ENCODE measurements at places on chromosomes 4 and X.
A peak's percentile ranks its signal among the peaks of the same experiment; 100 is the strongest.

DNA sequence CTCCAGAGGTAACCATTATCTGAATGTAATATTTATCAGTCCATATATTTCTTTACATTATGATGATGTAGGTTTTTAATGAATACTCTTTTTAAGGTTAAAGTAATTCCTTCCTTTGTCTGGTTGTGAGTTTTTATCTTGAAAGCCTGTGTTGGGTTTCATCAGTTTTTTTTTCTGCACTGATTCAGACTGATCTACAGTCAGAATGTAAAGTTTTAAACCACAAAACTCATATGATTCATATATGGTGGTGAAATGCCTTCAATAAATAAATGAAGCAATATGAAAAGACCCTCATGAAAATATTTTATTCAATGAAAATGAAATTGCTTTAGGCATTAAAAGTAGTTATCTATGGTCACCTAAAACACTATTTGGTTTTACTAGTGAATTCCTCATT is 47.1 kb downstream of the SORBS2 start:
- DNase-seq = peak; percentile 44

DNA sequence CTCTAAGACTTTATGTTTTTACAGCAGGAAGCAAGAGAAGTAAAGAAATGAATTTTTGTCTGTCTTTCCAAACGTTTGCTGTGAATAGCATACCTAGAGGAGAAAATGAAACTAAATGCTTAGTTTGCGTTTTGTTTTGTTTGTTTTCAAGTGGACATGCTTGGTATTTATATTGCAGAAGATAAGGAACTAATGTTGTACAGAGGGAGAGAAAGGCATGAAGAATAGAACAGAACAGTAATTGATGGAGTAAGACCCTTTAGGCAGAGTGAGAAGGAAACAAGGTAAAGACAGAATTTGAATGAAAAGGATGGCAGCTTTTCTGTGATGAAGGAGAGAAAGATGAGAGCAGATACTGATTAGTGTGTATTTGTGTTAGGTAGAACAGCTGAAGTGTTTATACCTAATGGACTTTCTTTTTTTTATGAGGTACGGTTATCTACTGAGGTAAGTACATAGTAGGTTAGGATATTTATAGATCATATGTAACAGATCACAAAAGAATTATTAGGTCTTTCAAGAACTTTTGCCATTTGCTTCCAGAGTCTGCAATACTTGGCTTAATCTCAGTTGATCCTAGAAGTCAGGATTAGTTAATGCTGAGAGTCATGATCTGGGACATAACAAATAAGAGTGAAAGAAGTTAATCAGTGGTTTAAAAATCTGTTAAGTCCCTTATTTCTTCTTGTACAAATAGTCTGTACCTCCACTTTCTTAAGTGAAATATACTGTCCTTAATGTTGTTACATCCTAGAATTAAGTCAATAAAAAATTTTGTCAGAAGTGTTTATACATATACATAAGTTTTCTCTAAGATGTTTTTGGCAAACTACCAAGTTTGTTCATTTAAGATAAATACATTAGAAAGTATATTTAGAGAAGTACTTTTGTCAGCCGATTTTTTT is 36.8 kb downstream of the FABP2 start:
- peak; percentile 4 for DNase-seq

- no peak for DNase-seq
Observed at GRCh38 chr4:184804621-184805020, 21.1 kb downstream of the ACSL1 start.

DNA sequence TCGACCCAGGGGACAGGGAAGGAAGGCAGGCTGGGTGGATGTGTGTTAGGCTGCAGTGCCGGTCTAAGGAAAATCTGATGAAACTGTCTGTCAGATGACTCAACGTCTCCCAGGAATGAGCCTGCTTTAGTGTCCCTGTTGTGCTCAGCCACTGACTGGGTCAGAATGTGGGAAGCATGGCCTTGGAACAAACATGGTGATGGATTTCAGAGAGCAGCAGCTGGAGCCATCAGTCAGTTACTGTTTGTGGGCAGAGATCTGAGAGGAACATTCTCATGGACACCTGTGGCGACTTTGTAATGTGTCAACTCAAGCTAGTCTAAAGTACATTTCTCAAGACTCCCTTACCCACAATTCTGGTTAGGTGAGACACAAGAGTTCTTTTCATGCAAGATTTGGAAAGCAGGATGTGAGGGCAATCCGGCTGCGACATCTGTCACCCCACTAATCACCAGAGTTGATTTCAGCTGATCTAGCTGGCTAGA is 63.2 kb downstream of the ANAPC10 start:
- DNase-seq = peak; percentile 83

GRCh38 chrX:43551590-43551989 is 104.5 kb upstream of the MAOA start:
- DNase-seq = no peak

GRCh38 chrX:95640226-95640625 is 1044.4 kb upstream of the DIAPH2 start:
- no peak for DNase-seq

DNA sequence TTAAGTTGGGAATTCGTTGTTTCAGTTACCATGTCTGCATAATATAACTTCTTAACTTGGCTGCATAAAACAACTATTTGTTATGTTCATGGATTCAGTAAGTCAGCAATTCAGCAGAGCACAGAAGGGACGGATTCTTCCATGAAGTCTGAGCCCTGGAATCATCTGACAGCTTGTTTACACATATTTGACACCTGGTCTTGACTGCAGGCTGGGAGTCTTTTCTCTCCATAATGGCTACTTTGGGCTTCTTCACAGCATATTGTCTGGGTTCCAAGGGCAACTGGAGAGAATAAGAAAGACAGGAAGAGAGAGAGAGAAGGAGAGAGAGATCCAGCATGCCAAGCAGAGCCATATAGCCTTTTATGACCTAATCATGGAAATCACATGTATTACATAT is 23.1 kb downstream of the CENPC start:
- DNase-seq = no peak

DNA sequence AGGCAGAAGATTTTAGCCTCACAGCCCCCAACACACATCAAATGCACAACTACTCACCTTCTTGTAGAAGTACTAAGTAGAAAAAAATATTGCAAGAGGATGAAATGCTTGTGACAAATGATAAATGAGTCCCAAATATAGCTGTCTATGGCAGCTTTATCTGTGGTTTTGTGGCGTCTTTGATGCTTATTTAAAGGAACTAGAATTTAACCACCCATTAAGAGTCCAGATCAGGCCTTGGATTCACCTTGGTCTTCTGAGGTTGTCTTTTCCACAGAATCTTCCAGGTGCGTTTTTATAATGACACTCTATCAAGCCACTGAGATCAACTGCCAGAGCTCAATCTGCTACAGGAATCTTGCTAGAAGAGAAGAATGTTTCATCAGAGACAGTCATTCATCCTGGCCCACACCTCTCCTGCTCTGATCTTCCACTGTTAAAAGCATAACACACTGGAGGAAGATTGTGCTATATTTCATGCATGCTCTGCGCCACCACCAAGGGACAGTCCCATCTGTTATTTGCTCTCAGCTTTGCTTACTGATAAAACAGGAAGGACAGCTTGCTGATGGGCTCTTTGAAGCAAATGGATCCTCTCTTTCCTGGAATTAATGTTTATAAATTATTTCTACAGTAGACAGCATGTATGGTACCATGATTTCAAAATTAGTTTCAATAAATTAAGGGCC is 144.1 kb downstream of the SLC7A11 start:
- DNase-seq = no peak

- no peak for DNase-seq
Observed at GRCh38 chrX:13085526-13085925, 41.1 kb upstream of the FAM9C start.

DNA sequence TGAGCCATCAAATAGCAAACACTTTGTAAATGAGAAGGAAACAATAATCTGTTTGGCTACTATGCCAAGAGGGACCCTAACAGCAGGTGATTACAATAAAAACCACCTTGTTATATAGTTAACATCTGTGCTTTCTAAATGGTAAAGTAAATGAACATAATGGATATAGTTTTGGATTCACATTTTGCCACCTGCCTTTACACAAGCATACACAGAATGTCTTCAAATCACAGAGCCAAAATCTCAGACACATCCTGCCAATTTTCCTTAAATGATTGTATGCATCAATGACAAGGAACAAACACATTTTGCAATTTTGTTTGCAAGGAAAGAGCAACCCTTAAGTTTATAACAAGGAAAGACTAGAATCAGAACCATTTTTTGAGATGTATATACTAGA is 334.2 kb downstream of the FSTL5 start:
- DNase-seq = no peak

DNA sequence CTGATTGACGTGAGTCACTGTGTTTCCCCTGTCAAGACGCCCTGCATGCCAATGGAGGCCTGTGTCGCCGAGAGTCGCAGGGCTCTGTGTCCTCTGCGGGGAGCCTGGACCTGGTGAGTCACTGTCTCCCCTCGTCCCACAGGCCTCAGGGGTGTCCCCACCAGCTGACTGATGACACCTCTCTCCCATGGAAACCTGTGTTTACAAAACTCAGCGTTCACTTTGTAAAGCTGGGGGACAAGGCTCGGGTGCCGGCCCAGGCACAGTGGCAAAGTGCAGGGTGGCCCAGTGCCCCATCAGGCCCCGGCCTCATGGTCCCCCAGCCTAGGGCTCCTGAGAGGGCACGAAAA is 21.2 kb upstream of the HGFAC start:
- no peak for DNase-seq

- no peak for DNase-seq
Observed at GRCh38 chrX:97787849-97788248, 904.1 kb downstream of the RPA4 start.

GRCh38 chr4:167233685-167234315 is 494 bp downstream of the SPOCK3 start:
- DNase-seq = peak; percentile 4

GRCh38 chr4:157040405-157040804 is 35.5 kb upstream of the GLRB start:
- no peak for DNase-seq

DNA sequence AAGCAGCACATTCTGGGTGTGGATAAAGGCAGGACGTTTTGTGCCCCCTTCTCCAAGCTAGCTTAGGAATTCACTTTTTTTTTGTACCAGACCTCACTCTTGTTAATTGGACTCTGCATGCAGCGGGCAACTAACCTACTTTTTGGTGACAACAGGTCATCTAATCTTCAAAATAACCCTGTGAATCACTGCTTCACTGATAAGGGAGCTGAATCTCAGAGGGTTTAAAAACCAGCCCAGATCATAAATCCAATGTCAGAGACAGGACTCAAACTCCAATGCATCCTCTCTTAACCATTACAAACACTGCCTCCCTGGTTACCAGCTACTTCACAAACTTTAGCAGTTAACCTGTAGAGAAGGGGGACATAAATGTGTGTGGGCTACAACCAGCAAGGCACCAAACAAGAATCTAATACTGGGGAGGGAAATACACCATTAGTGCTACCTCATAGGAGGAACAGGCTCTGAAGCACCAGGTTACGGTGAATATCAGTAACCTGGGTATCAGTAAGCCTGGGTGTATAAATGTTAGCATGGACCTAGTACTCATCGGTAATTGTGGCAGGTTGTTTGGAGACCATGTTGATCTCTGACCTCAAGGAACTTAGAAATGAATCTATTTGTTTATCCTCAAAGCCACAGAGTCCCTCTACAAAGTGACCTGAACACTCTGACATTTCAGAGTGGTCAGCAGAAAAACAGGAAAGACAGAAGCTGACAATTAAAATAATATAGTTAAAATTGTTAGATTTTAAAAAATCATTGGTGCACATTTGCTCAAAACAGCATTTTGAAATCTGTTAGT is 2.6 kb downstream of the TIFA start:
- no peak for DNase-seq

DNA sequence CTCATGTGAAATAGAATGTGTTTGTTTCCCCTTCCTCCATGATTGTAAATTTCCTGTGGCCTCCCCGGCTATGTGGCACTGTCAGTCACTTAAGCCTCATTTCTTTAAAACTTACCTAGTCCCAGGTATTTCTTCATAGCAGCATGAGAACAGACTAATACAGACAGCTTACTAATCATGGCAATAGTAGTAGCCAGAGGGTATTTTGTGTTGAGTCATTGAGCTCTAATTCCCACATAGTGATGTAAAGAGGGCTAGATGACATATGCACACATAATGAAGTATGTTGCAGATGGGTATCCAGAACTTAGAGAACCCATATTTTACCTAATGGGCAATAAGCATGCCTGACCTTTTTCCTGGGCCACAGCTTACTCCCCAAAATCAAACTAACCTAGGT is 1197.2 kb downstream of the PCDH7 start:
- DNase-seq = peak; percentile 0

DNA sequence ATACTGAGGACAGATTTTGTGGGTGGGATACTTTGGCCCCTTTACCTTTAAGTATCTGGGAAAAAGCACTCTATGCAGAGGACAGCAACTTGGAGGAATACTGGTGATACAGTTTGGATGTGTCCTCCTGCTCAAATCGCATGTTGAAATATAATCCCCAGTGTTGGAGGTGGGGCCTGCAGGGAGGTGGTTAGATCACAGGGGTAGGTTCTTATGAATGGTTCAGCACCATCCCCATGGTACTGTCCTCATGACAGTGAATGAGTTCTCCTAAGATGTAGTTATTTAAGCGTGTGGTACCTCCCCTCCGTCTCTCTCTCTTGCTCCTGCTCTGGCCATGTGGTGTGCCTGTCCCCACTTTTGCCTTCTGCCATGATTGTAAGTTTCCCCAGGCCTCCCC is 24.6 kb downstream of the GPAT3 start:
- DNase-seq = no peak

DNA sequence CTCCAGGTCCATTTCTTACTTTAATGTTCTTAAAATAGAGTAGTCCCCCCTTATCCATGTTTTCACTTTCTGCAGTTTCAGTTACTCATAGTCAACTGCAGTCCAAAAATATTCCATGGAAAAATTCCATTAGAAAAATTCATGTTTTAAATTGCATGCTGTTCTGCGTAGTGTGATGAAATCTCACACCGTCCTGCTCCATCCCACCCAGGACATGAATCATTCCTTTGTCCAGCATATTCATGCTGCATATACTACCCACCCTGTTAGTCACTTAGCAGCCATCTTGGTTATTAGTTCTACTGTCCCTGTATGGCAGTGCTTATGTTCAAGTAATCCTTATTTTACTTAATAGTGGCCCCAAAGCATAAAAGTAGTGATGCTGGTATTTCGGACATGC is 5.4 kb upstream of the PDLIM5 start:
- peak; percentile 86 for DNase-seq

GRCh38 chrX:93673056-93673868 is at the start of gene NAP1L3:
Gene NAP1L3, minus strand, starts transcription at chrX:93673578. Its CDS starts 274 bp downstream, at chrX:93673304.
- peak; percentile 84 for DNase-seq

GRCh38 chr4:39466747-39467146 is 7.9 kb downstream of the LIAS start:
- DNase-seq = no peak

DNA sequence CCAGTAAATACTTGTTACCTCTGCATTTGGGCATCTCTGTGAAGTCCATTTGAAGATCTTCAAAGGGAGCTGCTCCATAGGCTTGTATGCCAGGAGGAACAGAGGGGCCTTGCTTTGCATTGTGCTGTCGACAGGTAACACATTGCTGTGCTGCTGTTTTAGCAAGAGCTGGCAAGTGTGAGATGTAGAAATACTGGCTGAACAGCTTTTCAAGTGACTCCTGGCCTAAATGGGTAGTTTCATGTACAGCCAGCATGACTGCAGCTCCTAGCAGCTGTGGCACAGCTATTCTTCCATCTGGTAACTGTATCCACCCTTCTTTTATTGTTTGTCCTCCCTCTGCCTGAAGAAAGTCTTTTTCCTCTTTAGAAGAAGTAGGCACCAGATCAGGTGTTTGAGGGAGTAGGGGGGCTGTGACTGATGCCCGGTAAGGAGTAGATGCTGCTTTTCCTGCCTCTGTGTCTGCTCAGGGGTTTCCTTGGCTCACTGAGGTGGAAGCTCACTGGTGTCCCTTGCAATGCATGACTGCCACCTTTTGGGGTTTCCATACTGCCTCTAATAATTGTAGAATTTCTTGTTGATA is 965.3 kb downstream of the CCSER1 start:
- no peak for DNase-seq

Measured in fibroblast of skin of right quadriceps (primary cell).